ENCODE measurements at places on chromosomes 1 and 21. TPM values are rescaled to one million over a fixed set of nuclear protein-coding genes. Genes with fewer than 3 reads are reported as not detected.

Gene MGST3
- total RNA-seq: 17.8 TPM

Gene SLAMF8
- total RNA-seq: 0.84 TPM

Gene CD1B
- 0.52 TPM for total RNA-seq

Gene RHD
- 1.2 TPM for total RNA-seq

Gene CASP9
- 12.0 TPM for total RNA-seq

Gene NBPF6
- total RNA-seq: not detected

Gene E2F2
- total RNA-seq: 2.7 TPM

Gene CRYBG2
- 0.10 TPM for total RNA-seq

Gene POTED
- not detected for total RNA-seq

Gene FAM229A
- total RNA-seq: 11.5 TPM

Gene PTCH2
- total RNA-seq: 0.52 TPM

Gene LENEP
- total RNA-seq: 0.63 TPM

Gene CD84
- 33.4 TPM for total RNA-seq

Gene CFHR1
- not detected for total RNA-seq

Gene LCE1B
- total RNA-seq: not detected

Gene UTS2
- total RNA-seq: 1.4 TPM

Gene TCP10L
- not detected for total RNA-seq

Gene DENND4B
- total RNA-seq: 37.3 TPM

Gene SPRR1B
- total RNA-seq: not detected

Gene HCRTR1
- not detected for total RNA-seq

Gene FNDC10
- total RNA-seq: 1.2 TPM

Gene LCE5A
- not detected for total RNA-seq

Gene LIN28A
- total RNA-seq: not detected

Gene ZYG11A
- 0.31 TPM for total RNA-seq

Gene TRAF3IP3
- 92.5 TPM for total RNA-seq

Gene AADACL3
- total RNA-seq: not detected

Gene HDGF
- 98.9 TPM for total RNA-seq

Gene UMODL1
- total RNA-seq: under 0.01 TPM

Gene AIRE
- 0.10 TPM for total RNA-seq

Gene FAM177B
- 0.63 TPM for total RNA-seq

Gene GNG4
- total RNA-seq: 0.10 TPM

Data from mononuclear cell (primary cell).